ENCODE measurements at places on chromosomes 1 and 21. TPM values are rescaled to one million over a fixed set of nuclear protein-coding genes. Genes with fewer than 3 reads are reported as not detected.

The SYT2 gene
- not detected for total RNA-seq

DNA sequence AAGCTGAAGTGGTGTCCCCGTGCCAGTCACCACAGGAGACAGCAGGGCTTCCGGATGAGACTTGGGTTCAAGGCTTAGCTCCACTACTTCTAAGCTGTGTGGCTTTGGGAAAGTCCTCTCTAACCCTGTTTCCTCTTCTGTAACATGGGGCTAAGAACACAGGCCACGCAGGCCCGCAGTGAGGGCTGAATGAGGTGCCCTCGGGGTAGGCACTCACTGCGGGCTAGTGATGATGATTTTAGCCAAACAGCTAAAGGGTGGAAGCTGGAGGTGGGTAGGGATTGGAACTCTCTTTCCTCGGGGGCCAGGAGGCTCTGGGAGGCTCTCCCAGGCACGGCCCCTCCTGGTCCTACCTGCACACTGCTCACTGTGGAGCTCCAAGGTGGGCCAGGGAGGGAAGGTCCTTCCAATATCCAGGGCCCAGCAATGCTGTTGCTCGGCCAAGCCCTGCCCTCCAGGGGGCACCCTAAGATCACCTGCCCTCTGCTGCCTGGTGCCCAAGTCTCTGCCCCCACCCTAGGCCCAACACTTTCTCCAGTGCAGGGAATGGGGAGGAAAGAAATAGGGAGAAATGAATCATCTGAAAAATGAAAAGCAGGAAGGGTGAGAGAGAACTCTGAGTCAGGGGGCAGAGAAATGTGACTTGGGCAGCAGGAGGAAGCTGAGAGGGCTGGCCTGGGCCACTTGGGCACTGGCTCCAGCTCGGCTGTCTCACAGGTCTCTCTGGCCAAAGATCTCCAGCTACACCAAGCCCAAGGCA is 19.2 kb upstream of the EVA1B start:
- no peak overlapping the region for H3K4me3 ChIP-seq
- H3K27me3 ChIP-seq, result no peaks in the 10 kb centered on the region
- peaks cover 9% of the 10 kb centered on the region for H3K36me3 ChIP-seq

DNA sequence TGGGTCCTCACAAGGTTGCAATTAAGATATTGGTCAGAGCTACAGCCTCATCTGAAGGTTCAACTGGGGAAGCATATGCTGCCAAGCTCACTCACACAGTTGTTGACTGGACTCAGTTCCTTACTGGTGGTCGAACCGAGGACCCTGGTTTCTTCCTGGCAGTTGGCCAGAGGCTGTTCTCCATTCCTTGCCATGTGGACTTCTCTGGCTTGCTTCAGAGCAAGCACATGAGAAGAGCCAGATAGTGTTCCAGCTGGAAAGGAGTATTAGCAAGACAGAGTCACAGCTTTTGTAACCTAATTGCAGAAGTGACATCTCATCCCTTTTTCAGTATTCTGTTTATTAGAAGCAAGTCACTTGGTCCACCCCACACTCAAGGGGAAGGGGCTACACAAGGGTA is 23.6 kb downstream of the POU2F1 start:
- DNase-seq, result no peak
- H3K27ac ChIP-seq, result no peak overlapping the region
- H3K4me3 ChIP-seq, result no peak overlapping the region

- no peaks in the 10 kb centered on the region for H3K4me1 ChIP-seq
- H3K36me3 ChIP-seq, result no peaks in the 10 kb centered on the region
- DNase-seq, result no peak
- no peaks in the 10 kb centered on the region for H3K27me3 ChIP-seq
- no peak overlapping the region for H3K27ac ChIP-seq
- no peak overlapping the region for H3K4me3 ChIP-seq
Observed at GRCh38 chr1:99550198-99550597, 95.7 kb upstream of the PALMD start.

GRCh38 chr1:89499320-89499719 is 25.3 kb upstream of the LRRC8B start:
- no peaks in the 10 kb centered on the region for H3K4me1 ChIP-seq
- DNase-seq, result no peak
- no peak overlapping the region for H3K27ac ChIP-seq
- no peaks in the 10 kb centered on the region for H3K36me3 ChIP-seq
- no peaks in the 10 kb centered on the region for H3K27me3 ChIP-seq

DNA sequence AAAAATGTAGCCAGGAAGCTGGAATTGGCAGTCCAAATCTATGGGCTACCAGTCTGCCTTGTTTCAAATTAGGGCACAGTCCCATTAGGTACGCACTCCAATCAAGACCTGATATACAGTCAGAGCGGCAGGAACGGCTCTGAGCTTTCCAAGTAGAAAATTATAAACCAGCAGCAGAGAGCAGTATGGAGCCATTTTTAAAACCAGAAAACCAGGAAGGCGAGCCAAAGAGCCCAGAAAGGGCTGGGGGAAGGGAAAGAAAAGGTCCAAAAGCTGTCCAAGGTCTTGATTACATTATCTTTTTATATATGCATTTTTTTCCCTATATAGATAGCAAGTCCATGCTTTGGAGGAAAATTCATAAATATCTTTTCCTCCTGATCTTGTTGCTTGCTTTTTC is 719.0 kb downstream of the RWDD3 start:
- DNase-seq, result no peak
- H3K27me3 ChIP-seq, result no peaks in the 10 kb centered on the region
- no peaks in the 10 kb centered on the region for H3K36me3 ChIP-seq
- H3K27ac ChIP-seq, result no peak overlapping the region

The LCE6A gene
- not detected for total RNA-seq

- no peaks in the 10 kb centered on the region for H3K36me3 ChIP-seq
- H3K27me3 ChIP-seq, result no peaks in the 10 kb centered on the region
- peaks cover 10% of the 10 kb centered on the region for H3K4me1 ChIP-seq
- DNase-seq, result no peak
- no peak overlapping the region for H3K4me3 ChIP-seq
- H3K27ac ChIP-seq, result no peak overlapping the region
Observed at GRCh38 chr1:51472359-51472758, 46.7 kb downstream of the EPS15 start.

DNA sequence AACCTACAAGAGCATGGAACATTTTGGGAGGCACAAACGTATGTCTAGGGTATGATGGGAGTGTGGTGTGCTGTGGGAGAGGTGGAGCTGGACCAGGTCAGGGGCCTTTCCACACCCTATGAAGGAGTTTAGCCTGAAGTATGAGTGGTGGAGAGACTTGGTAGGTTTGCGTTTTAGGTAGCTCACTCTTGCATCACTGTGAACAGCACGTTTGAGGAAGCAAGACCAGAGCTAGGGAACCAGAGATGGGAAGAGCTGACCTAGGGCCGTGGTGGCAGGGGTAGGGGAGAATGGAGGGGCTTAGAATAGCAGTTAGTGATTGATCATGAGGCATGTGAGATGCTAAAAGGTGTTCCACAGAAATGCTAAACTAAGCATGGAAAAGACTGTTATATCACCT is 25.1 kb upstream of the ZFP69B start:
- no peak for DNase-seq
- no peaks in the 10 kb centered on the region for H3K4me1 ChIP-seq
- no peak overlapping the region for H3K4me3 ChIP-seq

DNA sequence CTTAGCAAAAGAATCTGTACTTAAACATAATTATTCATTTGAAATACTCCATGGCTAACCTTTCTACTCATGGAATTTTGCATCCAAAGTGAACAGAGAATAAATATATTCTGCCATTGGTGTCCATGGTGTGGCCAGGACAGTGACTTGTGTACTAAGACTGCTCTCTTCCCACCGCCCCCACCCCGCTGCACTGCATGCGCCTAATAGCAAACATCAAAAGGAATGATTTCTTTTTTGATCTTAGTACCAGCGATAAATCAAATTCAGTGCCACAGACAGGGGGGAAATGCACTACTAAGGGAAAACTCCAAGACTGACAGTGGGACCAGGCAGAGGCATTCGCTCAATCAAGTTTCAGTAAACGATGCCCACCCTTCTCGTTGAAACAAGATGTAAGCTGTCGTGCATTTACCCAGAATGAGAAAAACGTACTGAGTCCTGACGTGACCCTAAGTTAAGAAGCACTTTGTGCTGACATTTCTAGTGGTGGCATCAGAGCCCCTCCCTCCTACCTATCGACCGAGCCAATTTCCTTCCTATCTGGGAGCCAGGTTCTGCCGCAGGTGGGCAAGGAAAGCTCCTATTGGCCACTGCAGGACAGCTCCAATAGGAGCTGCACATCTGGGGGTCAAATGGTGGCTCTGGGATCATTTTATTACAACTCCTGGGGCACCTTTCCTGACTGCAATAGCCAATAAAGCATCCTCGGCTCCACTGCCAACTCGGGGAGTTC is 12.5 kb downstream of the ESRRG start:
- no peaks in the 10 kb centered on the region for H3K27me3 ChIP-seq
- H3K4me1 ChIP-seq, result no peaks in the 10 kb centered on the region
- no peaks in the 10 kb centered on the region for H3K36me3 ChIP-seq
- H3K4me3 ChIP-seq, result no peak overlapping the region

- no peaks in the 10 kb centered on the region for H3K36me3 ChIP-seq
- no peak overlapping the region for H3K27ac ChIP-seq
- no peaks in the 10 kb centered on the region for H3K4me1 ChIP-seq
- H3K4me3 ChIP-seq, result no peak overlapping the region
- no peaks in the 10 kb centered on the region for H3K27me3 ChIP-seq
Observed at GRCh38 chr1:186740324-186740723, 60.1 kb upstream of the PTGS2 start.

- H3K27ac ChIP-seq, result no peak overlapping the region
- H3K27me3 ChIP-seq, result no peaks in the 10 kb centered on the region
- peaks cover 15% of the 10 kb centered on the region for H3K4me1 ChIP-seq
- H3K36me3 ChIP-seq, result peaks cover 5% of the 10 kb centered on the region
Observed at GRCh38 chr1:230113235-230113592, 46.2 kb downstream of the GALNT2 start.

The CLCNKA gene
- 1.4 TPM for total RNA-seq

The CNKSR1 gene
- total RNA-seq, result 13.1 TPM

DNA sequence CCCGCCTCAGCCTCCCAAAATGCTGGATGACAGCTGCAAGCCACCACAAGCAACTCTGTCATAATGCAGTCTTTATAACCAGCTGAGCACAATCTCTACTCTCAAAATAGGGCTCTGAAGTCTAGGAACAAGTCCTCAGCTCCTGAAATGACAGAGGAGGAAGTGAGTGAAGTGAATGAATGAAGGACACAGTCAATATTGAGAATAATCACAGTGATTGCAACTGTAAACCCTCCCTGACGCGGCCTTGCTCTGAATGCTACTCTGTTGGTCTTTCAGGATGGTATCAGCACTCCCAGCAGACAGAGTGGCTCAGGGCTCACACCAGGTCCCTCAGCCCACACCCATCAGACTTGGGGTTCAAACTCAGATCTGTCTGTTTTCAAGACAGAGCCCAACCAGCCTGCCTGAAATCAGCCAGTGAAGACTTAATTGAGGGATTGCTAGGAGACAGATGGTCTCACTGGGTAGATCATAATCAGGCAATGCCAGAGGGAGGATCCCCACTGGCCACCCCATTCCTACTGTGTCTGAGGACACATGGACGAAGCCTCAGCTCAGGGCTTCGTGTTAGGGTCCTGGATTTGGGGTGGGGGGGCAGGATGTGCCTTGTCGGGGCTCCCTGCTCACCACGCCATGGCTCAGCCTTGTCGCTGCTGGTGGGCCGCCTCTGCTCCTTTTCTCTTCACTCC is 20.9 kb downstream of the RNF187 start:
- no peak overlapping the region for H3K27ac ChIP-seq
- H3K27me3 ChIP-seq, result no peaks in the 10 kb centered on the region
- no peaks in the 10 kb centered on the region for H3K4me1 ChIP-seq
- DNase-seq, result no peak
- H3K36me3 ChIP-seq, result no peaks in the 10 kb centered on the region

DNA sequence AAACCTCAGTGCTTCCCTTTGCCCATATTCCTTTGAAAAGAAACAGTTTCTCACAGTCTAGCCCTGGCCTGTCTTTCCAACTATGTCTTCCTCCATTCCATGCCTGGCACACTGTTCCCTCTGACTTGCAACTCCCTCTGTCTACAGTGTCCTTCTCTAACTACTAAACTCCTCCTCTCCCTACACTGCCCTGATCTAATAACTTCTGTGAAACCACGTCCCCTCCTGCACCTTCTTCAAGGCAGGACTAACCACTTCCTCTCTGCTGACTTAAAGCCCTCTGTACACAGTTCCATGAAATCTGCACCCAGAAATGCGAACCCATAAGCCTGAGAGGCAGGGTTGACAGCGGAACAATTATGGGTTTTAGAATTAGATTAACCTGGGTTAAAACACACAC is 62.2 kb upstream of the ATP1B1 start:
- no peak for DNase-seq
- H3K36me3 ChIP-seq, result no peaks in the 10 kb centered on the region
- no peak overlapping the region for H3K4me3 ChIP-seq
- no peak overlapping the region for H3K27ac ChIP-seq
- no peaks in the 10 kb centered on the region for H3K4me1 ChIP-seq

DNA sequence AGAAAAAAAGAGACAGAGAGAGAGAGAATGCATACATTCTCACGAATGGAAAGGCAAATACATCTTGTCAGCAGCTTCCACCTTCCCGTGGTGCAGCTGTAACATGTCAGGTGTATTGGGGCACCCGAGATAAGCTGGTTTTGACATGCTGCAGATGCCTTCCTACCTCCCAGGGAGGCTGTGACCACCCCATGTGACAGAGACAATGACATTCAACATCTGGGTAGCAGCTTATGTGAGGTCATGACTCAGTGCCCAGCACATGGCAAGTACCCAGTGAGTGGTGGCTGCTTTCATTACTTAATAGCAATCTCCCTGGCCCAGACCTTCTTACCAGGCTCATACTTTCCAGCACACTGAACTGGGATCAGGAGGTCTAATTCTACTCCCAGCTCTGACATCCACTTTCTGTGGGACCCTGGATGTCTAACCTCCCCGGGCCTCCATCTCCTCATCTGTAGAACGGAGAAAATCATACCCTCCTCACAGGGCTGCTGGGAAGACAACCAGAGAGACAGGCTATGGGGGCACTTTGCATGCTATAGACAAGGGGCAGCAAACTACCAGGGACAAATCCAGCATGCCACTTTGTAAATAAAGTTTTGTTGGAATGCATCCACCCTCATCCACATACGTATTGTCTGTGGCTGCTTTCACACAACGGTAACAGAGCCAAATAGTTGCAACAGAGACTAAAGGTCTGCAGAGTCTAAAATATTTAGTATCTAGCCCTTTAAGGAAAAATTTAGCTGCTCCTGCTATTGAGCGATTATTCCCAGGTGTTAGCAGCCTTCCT is 38.5 kb upstream of the ZBTB40 start:
- H3K27ac ChIP-seq, result peak overlapping the region; percentile 12
- DNase-seq, result peak; percentile 45
- no peaks in the 10 kb centered on the region for H3K27me3 ChIP-seq
- H3K4me3 ChIP-seq, result no peak overlapping the region
- H3K36me3 ChIP-seq, result no peaks in the 10 kb centered on the region

GRCh38 chr1:202203238-202204039 is 9.8 kb downstream of the LGR6 start:
- no peak overlapping the region for H3K27ac ChIP-seq
- H3K4me1 ChIP-seq, result no peaks in the 10 kb centered on the region
- no peaks in the 10 kb centered on the region for H3K36me3 ChIP-seq
- H3K4me3 ChIP-seq, result no peak overlapping the region
- H3K27me3 ChIP-seq, result no peaks in the 10 kb centered on the region
- DNase-seq, result no peak

GRCh38 chr1:181779343-181779742 is 282.2 kb downstream of the ZNF648 start:
- H3K27ac ChIP-seq, result no peak overlapping the region
- no peak for DNase-seq

The UBE2J2 gene
- total RNA-seq, result 21.5 TPM

The CFAP45 gene
- not detected for total RNA-seq

The C1orf185 gene
- not detected for total RNA-seq

GRCh38 chr1:69568421-69569174 is 876 bp downstream of the LRRC7 start:
- H3K36me3 ChIP-seq, result no peaks in the 10 kb centered on the region
- no peaks in the 10 kb centered on the region for H3K27me3 ChIP-seq
- DNase-seq, result peak; percentile 56
- H3K4me3 ChIP-seq, result peak overlapping the region; percentile 33

The NTMT2 gene
- not detected for total RNA-seq
